ENCODE measurements at places on chromosomes 7 and 10.

- no peak for DNase-seq
These were observed 14.6 kb downstream of the ZSCAN21 start for GRCh38 chr7:100064162-100064561.

DNA sequence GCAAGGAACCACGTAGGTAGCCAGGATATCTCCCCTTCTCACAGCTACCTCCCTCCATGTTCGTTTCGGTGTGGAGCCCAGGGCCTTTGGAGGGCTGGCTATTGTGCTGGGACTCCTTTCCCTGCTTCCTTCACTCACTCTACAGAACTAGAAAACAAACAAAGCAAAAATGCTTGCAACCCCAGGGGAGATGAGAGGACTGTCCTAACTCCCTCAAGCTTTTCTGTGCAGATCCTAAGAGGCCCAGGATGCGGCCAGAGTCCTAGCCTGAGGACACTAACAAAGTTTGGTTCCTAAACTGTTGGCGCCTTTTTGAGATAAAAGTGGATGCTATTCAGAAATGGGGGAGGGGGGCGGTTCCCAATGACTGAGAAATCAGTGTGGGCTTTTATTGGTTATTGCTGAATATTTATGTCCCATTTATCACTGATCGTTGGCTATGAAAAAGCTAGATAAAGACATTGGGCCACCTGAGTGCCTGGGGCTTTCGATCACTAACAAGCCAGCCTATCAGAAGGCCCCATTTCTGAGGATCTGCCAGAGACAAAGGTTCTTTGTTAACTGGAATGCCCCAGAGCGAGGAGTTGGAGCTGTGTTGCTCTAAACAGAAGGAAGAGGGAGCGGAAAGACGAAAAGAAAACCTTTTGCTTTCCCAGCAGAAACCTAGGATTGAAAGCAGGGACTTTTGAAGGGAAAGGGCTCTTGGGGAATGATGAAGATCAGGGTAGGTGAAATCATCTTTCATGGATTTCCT lies 95.2 kb upstream of the EGR2 start:
- no peak for DNase-seq

DNA sequence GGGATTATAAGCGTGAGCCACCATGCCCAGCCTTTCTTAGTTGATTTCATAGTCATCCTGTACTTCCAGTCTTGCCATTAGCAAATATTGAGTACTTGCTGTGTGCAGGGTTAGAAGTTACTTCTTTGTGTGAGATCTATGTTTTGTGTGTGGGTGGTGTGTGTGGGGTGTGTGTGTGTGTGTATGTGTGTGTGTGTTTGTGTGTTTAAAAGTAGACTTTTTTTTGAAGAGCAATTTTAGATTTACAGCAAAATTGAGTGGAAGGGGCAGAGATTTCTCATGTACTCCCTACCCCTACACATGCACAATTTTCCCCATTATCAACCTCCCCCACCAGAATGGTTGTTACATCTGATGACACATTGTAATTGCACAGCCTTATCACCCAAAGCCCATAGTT lies 48.2 kb downstream of the KAT6B start:
- DNase-seq: no peak

DNA sequence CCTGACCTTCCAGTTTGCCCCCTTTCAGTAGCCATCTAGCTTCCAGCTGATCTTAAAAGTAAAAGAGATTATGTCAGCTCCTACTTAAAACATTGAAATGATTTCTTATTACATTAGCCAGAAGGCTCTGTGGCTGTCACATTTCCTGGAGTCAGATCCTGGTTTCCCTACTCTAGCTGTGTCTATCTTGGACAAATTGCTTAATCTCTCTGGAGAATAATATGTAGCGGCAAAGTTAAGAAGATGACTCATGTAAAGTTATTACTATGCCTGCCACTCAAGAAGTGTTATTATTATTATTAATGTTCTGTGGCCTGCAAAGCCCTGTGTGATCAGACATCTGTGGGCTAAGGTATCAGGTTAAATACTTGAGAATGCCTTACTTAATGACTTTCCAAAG lies 107.2 kb downstream of the RUNDC3B start:
- DNase-seq: no peak

GRCh38 chr7:2487586-2488271 lies 11.5 kb upstream of the GRIFIN start:
- DNase-seq: no peak

- DNase-seq: no peak
These were observed 839.0 kb downstream of the LRMDA start for GRCh38 chr10:76270464-76270863.

GRCh38 chr10:45586028-45586824 lies 86.3 kb downstream of the ZFAND4 start:
- no peak for DNase-seq

GRCh38 chr7:84565345-84566074 lies 370.9 kb upstream of the SEMA3A start:
- no peak for DNase-seq

- DNase-seq: no peak
These were observed 10.0 kb downstream of the CYP3A5 start for GRCh38 chr7:99669782-99670181.

DNA sequence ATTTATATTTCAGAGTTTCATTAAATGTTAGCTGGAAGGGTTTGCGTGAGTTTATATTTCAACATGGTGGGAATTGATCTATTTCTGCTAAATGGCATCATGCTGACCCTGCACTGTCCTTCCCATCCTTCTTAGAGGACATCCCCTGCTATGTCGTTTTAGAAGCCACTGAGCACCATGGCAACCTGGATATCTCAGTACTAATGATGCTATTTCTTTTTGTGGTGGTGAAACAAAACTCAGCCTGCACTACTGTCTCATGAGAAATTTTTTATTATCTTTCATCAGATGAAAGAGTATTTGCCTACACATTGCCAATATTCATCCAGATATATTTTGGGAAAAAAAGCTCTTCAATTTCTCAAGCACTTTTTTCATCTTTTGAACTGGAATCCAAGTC lies 12.1 kb downstream of the EPDR1 start:
- DNase-seq: no peak

- DNase-seq: no peak
These were observed 234.4 kb upstream of the SLC26A5 start for GRCh38 chr7:103680161-103681144.

DNA sequence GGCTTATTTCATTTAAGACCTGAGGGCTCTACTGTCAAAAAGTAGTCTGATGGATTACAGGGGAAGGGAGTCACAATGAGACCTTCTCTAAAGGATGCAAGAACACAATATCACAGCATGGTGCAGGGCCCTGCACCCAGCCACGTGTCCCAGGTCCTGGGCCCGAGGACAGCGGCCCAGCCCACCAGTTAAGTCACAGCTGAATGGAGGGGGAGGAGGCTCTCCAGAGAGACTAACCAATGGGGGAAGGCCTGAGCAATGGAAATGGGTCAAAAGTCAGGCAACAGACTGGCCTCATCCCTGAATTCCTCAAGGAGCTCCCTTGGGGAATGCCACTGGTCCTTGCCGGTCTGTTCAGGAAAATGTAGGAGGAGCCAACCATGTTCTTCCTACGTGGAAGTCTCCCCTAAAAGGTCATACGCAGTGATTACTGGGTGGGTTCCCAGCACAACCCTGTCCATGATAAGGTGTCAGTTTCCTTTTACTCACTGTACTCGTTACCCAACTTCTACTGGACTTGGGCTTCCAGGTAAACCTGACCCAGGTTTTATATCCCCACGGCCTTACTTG lies 28.3 kb downstream of the CCDC3 start:
- no peak for DNase-seq

DNA sequence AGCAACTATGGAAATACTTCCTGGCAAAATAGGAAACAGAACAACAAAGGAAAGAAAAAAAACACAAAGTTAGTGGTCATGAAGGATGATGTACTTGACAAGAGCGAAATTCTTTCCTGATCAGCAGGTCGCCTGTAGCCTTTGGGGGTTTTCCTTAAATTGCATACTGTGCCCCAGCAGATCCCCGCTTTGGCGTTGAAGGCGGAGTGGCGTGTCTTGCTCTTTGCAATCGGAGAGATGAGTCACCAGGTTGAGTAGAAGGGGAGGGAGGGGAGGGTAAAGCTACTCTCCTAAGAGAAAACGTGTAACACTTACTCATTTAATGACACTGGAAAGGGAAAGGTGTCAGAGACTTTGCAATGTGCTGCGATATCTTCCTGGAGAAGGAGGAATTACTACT lies 587.2 kb downstream of the SORCS1 start:
- DNase-seq: no peak

DNA sequence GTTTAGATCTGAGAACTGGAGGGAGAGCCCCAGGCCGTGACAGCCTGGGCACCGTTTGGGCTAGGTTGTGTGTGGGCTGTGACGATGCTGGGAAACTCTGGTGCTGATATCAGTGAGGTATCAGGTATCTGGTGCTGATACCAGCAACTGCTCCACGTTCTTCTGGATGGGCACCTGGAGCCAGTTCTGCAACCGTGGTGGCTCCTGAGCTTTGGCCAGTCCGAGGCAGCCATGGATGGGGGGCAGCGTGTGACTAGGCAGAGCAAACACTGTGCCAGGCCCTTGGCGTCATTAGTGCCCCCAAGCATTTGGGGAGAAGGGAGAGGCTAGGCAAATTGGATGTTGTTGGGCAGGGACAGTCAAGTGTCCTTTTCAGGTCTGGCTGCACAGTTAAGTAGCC lies 57.9 kb downstream of the ZNF467 start:
- no peak for DNase-seq
